Type B pancreatic cell (in vitro differentiated cells): ENCODE measurements at places on chromosomes 16 and 17. TPM values are rescaled to one million over a fixed set of nuclear protein-coding genes. Genes with fewer than 3 reads are reported as not detected.
A peak's percentile ranks its signal among the peaks of the same experiment; 100 is the strongest.

DNA sequence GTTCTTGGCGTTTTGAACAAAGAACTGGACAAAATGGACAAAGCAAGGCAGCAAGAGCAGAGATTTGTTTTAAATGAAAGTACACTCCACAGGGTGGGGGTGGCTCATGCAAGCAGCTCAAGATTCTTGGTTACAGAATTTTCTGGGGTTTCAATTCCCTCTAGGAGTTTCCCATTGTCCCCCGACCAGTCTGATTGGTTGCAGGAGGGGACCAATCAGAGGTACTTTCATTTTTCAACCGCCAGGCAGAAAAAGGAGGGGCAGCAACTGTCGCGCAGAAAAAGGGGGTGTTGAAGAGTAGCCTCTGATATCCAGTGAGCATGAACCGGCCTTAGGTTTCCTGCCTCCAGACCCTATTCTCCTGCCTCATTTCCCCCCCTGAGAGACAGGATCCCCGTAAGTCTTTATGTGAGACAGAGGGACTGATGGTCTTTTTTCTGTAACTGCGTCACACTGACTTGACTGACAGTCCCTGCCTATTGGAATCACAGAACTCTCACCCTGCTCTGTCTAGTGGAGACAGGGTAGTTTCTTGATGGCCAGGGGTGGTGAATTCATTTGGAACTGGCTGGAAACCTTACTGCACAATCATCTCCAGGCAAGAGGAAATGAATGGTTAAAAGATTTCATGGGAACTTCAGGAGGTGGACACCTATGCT, 59.4 kb upstream of the ALOX12 start:
- H3K27me3 ChIP-seq: peaks cover 4% of the 10 kb centered on the region
- H3K27ac ChIP-seq: no peak overlapping the region
- DNase-seq: no peak

Gene CDK3
- 11.5 and 14.1 TPM in 2 replicates for total RNA-seq

DNA sequence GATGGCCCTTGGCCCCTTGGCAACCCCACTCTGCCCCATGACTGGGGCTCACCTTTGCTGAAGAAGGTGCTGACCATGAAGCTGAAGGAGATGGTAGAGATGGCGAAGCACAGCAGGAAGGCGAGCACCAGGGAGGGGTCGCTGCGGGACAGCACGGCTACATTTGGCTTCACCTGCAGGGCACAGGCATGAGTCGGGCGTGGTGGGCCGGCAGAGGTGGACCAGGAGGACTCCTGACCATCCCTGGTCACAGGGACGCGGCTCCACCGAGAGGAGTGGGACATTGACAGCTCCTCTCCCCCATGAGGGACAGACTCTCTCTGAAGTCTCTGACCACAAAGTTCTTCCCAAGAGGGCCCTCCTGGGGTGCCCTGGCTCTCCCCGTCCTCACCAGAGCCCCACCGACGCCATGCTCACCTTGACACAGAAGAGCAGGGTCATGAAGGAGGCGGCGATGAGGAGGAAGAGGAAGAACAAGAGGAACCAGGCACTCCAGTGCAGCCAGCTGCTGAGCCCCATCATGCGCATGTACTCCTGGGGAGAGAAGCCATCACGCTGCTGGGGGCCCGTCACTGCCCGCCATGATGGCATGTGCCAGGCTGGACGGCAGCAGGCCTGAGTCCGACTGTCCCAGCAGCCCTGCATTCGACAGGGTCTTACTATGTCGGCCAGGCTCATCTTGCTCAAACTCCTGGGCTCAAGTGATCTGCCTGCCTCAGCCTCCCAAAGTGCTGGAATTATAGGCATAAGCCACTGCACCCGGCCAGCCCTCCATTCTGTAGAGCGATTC, 23.1 kb downstream of the ABCA3 start:
- H3K27me3 ChIP-seq: no peaks in the 10 kb centered on the region
- H3K27ac ChIP-seq: no peak overlapping the region
- no peak overlapping the region for H3K4me3 ChIP-seq
- no peak for DNase-seq
- H3K36me3 ChIP-seq: no peaks in the 10 kb centered on the region

DNA sequence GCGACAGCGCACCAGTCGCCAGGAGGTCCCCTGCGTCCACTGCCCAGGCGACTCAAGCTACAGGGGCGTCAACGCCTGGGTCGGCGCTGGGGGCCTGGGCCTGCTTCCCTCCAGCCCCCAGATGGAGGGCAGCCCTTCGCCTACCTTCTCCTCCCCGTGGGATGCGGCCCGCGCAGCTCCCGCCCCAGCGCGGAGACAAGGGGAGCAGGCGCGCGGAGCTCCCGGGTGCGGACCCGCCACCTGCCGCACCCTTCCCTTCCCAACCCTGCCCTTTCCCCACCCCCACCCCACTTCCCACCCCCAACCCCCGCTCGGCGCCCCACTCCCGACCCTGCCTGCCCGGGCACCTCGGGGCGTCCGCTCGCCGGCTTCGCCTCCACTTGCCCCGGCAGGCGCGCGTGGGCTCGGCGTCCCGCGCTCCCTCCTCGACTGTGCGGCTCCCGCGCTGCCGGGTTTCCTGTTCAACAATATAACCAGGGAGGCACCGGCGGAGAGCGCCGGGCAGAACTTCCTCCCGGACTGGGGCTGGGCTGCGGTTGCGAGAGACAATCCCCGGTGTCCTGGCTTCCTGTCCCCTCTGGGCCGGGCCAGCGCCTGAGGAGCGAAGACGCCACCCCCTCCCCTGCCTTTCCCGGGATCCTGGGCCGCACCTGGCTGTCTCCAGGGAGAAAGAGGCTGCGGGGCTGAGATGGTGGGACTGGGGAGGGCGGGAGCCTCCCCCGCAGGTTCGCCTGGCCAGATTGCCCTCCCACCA, at the start of gene ARHGAP27:
ARHGAP27 (minus strand) TSS at position 466 of the 754 bp plus-strand sequence. CDS start 2,591 bp downstream, outside the sequence.
- peak within 1 kb of the TSS; percentile 98 for H3K27ac ChIP-seq
- no peaks in the 10 kb centered on the region for H3K36me3 ChIP-seq
- H3K4me1 ChIP-seq: peaks cover 8% of the 10 kb centered on the region
- H3K4me3 ChIP-seq: peak within 1 kb of the TSS; percentile 87
- no peak for DNase-seq

GRCh38 chr17:72457712-72458111, 336.9 kb downstream of the SOX9 start:
- H3K27me3 ChIP-seq: no peaks in the 10 kb centered on the region
- peak overlapping the region; percentile 15 for H3K4me3 ChIP-seq
- H3K27ac ChIP-seq: peak overlapping the region; percentile 97

DNA sequence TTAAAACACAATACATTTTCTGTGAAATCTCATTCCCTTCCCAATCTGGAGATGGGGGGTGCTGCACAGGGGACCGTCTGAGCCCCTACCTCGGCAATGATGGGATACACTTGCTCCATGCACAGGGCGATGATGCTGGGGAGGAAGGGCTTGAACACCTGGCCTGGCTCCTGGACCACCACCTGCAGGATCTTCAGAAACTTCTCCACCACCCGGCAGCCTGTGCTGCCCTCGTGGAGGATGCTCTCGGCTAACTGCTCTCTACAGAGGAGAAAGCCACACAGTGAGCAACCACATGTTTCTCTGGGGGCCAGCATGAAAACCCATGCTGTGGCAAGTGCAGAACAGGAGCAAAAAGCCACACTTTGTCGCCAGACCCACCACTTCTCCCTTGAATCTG, 42.4 kb upstream of the GSG1L start:
- no peak overlapping the region for H3K4me3 ChIP-seq
- no peaks in the 10 kb centered on the region for H3K27me3 ChIP-seq
- H3K4me1 ChIP-seq: peaks cover 7% of the 10 kb centered on the region
- H3K36me3 ChIP-seq: peaks cover 35% of the 10 kb centered on the region
- DNase-seq: no peak

Gene KAT7
- 49.0 and 64.0 TPM in 2 replicates for total RNA-seq

DNA sequence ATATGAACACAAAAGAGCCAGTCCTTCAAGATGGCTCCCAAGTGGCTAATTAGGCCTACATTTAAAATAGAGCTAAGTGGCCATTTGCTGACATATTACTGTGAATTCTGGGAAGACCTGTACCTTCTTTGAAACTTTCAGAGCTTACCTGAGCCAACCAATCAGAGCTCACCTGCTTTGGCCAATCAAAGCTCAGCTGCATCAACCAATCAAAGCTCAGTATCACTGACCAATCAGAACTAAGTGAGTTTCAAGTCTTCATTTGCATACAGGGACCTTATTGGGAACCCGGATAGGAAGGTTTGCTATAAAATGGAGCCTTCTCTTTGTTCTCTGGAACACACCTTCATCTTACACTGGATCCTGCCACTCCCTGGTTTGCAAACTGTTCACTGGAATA, 63.7 kb downstream of the FOXL1 start:
- no peak for DNase-seq
- no peak overlapping the region for H3K4me3 ChIP-seq
- H3K27ac ChIP-seq: no peak overlapping the region
- no peaks in the 10 kb centered on the region for H3K36me3 ChIP-seq
- peaks cover 32% of the 10 kb centered on the region for H3K27me3 ChIP-seq
- H3K4me1 ChIP-seq: peaks cover 14% of the 10 kb centered on the region

- H3K4me1 ChIP-seq: no peaks in the 10 kb centered on the region
- no peak overlapping the region for H3K27ac ChIP-seq
- no peaks in the 10 kb centered on the region for H3K36me3 ChIP-seq
- H3K4me3 ChIP-seq: no peak overlapping the region
- peaks cover 26% of the 10 kb centered on the region for H3K27me3 ChIP-seq
- DNase-seq: no peak
These were observed 7.9 kb upstream of the NAGPA start for GRCh38 chr16:5041600-5042133.

GRCh38 chr16:28616636-28617035, 6.8 kb upstream of the SULT1A1 start:
- peaks cover 3% of the 10 kb centered on the region for H3K27me3 ChIP-seq
- H3K4me1 ChIP-seq: peaks cover 3% of the 10 kb centered on the region
- no peak for DNase-seq
- no peak overlapping the region for H3K4me3 ChIP-seq
- no peaks in the 10 kb centered on the region for H3K36me3 ChIP-seq

DNA sequence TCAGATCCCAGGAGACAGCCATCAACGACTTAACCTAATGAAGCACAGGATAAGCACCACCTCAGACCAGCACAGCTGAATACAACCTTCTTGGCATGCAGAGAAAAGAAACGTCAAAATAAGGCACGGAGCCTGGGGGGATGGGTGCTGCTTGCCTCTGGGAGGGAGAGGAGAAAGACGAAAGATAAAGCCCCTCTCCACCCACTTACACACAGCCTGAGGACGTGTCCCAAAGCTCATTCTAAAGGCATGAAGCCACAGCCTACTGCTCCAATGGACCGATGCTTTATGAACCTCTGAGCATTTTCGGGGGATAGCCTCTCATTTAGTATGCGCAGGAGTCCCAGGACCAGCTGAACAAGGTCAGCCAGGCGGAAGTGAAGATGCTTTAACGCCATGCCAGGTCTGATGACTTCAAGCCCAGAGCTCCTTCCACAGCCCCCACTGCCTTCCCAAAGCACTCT, 31.1 kb downstream of the ST3GAL2 start:
- peaks cover 8% of the 10 kb centered on the region for H3K36me3 ChIP-seq
- no peak overlapping the region for H3K4me3 ChIP-seq

Gene EXOC3L1
- total RNA-seq: 0.41 and 0.86 TPM in 2 replicates

- no peak overlapping the region for H3K4me3 ChIP-seq
- no peaks in the 10 kb centered on the region for H3K4me1 ChIP-seq
- peaks cover 12% of the 10 kb centered on the region for H3K27me3 ChIP-seq
- no peak overlapping the region for H3K27ac ChIP-seq
- no peak for DNase-seq
These were observed 140.3 kb upstream of the ERCC4 start for GRCh38 chr16:13779676-13780075.

DNA sequence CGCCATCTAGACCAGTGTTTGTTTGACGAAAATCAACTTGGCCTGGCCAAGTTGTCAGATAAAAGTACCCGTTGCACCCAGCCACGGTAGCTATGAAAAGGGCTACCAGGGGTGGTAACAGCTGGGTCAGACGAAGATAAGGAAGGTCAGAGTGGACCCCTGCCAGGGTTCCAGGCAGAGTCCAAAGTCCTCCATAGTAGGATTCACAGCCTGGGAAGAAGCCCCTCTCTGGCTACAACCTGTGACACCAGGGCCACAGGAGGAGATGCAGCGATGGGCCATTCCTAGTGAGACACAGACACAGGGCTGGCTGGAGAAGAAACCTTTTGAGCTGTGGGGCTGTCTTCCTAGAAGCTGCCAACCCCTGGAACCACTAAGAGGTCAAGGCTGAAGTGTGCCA, 39.3 kb downstream of the MEAK7 start:
- DNase-seq: peak; percentile 53
- no peaks in the 10 kb centered on the region for H3K27me3 ChIP-seq
- no peak overlapping the region for H3K27ac ChIP-seq
- H3K4me1 ChIP-seq: peaks cover 9% of the 10 kb centered on the region

DNA sequence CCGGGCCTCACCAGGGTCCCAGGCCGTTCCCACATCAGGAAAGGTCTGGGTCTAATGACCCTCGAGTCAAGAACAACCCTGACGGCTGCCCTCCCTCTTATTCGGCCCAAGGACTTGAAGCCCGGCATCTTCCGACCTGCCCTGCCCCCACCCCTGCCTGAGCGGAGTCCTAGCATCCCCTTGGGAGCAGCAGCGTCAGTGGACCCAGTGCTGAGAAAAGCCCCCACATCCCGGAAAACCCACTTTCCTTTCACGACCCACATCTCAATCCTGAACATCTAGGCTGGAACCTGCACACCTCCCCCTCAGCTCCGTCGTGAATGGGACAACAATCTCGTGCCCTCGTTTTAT, 769 bp downstream of the TMEM88 start:
- no peak overlapping the region for H3K27ac ChIP-seq
- no peak for DNase-seq
- peaks cover 22% of the 10 kb centered on the region for H3K4me1 ChIP-seq
- peaks cover 16% of the 10 kb centered on the region for H3K36me3 ChIP-seq
- H3K27me3 ChIP-seq: no peaks in the 10 kb centered on the region
- H3K4me3 ChIP-seq: no peak overlapping the region

Gene GAS7
- total RNA-seq: 5.9 and 19.5 TPM in 2 replicates

- H3K4me3 ChIP-seq: peak within 1 kb of the TSS; percentile 80
- H3K27me3 ChIP-seq: peaks cover 24% of the 10 kb centered on the region
- DNase-seq: no peak
- no peak within 1 kb of the TSS for H3K27ac ChIP-seq
These were observed at the start of gene ADAM11 for GRCh38 chr17:44758414-44759085. Gene ADAM11 (plus strand): TSS chr17:44758988. CDS start chr17:44759200, 212 bp downstream.

- peaks cover 13% of the 10 kb centered on the region for H3K36me3 ChIP-seq
- H3K27ac ChIP-seq: peak overlapping the region; percentile 78
- peaks cover 23% of the 10 kb centered on the region for H3K4me1 ChIP-seq
- H3K4me3 ChIP-seq: peak overlapping the region; percentile 91
- no peak for DNase-seq
These were observed 743 bp upstream of the ARMC7 start for GRCh38 chr17:75109046-75109406.

GRCh38 chr17:39809221-39809620, 54.9 kb downstream of the IKZF3 start:
- no peak overlapping the region for H3K4me3 ChIP-seq
- peak overlapping the region; percentile 83 for H3K27ac ChIP-seq
- H3K27me3 ChIP-seq: no peaks in the 10 kb centered on the region
- H3K4me1 ChIP-seq: peaks cover 18% of the 10 kb centered on the region
